Breast epithelium (tissue), 4 donors: ENCODE measurements at places on chromosomes 5 and 9.

DNA sequence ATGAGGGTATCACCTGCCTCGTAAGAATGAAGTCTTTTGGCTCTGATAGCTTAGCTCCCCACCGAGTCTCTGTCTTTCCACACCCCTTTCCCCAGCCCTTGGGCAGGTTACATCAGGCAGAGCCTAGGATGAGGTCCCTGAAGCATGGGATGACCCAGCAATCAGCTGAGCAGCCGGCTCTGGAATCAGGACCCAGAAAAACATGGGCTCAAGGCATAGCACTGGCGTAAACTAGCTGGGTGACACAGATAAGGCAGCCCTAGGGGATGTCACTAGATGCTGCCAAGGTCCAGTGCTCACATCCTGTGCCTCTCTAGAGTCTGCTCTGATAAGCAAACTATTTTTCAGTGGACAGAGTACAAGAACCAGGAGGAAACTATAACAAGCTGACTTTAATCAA lies 26.6 kb downstream of the IDNK start:
- no peak for DNase-seq

- DNase-seq: no peak
Observed at GRCh38 chr5:82918311-82919031, 158.7 kb downstream of the TMEM167A start.

- DNase-seq: no peak
Observed at GRCh38 chr5:128408622-128409021, 129.4 kb downstream of the FBN2 start.

DNA sequence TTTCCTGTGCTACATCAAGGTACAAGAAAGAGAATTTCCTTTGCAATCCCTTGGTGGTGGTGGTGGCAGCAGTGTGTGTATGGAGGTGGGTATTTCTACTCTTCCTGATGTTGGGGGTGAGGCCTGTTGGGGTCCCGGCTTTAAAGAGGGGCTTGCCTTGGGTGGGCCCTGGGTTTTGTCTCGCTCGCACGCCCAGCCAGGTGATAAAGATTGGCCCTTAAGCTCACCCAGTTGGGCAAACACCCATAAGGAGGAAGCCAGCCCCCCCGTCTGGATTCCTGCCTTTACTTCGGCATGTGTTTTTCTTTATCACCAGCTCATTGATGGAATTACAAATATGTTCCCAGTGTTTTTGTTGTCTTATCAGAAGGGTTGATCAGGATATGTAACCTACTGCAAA lies 16.0 kb upstream of the SARDH start:
- DNase-seq: peak; percentile 12

- DNase-seq: no peak
Observed at GRCh38 chr5:33120671-33121070, 320.1 kb upstream of the TARS1 start.

DNA sequence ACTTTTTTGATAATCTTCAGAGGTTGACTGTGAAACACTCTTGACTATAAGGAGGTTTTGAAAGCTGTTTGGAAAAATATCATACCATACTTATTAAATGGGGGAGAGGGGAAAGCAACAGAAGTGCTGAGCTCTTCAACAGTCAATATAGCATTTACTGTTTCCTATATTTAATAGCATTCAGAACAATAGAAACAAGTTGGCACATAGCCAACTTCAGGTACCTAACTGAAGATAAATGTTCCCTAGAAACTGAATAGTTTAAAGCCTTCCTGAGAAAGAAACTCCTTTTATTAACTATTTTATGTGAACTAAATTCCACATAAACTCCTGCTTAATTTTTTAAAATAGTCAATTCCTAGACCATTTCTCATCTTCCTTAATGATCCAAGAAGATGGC lies 26.3 kb downstream of the SLC31A1 start:
- no peak for DNase-seq

DNA sequence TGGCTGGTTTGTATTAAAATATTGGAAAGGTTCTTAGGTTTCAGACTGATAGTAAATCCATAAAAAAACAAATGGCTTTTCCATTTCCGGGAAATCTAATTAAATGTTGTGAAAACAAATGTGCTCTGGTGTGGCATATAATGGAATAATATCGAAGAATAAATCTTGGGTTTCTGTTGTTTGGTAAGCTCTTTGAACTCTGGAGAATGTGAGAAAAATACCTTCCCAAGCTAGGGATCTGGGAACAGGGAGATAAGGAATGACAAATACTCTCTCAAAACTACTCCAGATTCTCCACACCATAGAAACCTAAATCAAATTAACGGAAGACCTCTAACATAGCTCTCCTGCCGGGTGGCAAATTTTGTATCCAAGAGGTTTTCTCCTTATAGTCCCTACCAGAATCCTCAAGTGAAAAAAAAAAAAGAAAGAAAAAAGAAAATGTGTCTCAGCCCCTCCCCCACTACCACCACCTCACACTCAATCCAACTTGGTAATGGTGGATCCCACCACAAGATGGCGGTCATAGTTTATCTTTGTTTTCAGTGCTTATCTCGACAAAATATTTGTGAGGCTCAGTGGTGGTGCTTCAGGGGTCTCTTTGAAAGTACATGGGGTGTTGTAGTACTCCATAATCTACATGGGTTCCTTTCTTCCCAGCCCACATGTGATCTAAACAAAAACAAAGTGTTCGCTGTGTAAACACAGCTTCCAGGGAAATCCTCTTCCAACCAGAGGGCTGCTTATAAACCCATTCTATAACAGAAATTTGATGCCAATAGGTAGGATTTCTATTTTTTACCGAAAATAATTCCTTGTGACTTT lies 54.5 kb upstream of the FST start:
- DNase-seq: no peak

- no peak for DNase-seq
Observed at GRCh38 chr9:15889555-15889954, 336.7 kb downstream of the CCDC171 start.

DNA sequence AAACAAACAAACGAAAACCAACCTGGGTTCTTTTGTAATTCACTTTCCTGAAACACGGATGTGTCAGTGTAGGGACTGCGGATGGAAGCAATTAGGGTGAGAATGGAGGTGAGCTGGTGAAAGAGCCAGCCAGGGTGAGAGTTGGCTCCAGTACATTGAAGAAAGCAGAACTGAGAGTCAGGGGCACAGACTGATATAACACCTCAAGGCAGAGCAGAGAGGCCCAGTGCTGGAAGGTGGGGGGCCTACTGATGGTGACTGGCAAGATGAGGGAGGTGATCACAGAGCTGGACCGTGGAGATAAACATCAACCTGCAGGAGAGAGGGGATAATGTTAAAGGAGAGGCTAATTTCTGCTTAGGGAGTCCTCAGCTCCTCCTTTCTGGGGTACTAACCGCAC lies 221.1 kb downstream of the MAN2A1 start:
- DNase-seq: no peak

DNA sequence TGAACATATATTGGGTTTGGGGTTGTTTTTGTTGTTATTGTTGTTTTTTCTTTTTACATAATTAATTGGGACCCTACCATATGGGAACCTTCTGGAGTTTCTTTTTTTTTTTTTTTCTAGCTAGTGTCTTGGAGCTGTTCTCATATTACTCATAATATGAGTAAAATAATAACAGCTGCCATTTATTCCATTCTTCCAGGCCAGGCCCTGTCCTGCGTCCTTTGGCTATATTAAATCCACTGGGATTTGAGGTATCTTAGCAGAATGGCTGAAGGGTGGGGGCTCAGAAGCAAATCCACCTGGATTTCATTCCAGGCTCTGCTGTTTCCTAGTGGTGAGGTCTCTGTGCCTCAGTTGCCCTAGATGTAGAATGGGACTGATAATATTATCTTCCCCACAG lies 47.2 kb upstream of the RPL26L1 start:
- DNase-seq: no peak

- no peak for DNase-seq
Observed at GRCh38 chr5:33509036-33509435, 68.3 kb downstream of the TARS1 start.

DNA sequence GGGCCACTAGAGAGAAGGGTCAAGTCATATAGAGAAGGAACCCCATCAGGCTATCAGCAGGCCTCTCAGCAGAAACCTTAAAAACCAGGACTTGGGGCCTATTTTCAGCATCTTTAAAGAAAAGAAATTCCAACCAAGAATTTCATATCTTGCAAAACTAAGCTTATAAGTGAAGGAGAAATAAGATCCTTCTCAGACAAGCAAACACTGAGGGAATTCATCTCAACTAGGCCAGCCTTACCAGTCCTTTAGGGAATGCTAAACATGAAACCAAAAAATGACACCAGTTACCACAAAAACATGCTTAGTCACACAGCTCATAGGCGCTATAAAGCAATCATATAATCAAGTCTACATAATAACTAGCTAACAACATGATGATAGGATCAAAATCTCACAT lies 407.1 kb downstream of the LRRC70 start:
- no peak for DNase-seq

DNA sequence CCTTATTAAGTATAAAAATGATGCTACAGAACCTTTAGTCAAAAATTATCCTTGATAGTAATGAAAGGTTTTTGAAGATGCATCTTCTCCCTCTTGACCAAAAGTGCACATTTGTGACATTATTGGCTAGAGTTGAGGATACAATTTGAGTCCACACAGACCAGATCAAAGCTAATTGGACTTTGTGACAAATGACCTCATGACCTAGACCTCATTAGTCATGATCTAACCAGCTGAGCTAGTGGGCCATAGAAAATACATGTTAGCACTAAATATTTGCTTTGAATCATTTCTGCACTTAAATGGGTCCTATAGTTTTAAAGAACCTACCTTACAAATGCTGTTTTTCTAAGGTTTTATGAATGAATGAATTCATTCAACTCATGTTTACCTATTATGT lies 182.1 kb downstream of the RFX3 start:
- DNase-seq: no peak

- DNase-seq: no peak
Observed at GRCh38 chr5:172707285-172708182, 63.5 kb downstream of the DUSP1 start.

GRCh38 chr9:86732514-86733171 lies 214.7 kb downstream of the GAS1 start:
- DNase-seq: no peak

DNA sequence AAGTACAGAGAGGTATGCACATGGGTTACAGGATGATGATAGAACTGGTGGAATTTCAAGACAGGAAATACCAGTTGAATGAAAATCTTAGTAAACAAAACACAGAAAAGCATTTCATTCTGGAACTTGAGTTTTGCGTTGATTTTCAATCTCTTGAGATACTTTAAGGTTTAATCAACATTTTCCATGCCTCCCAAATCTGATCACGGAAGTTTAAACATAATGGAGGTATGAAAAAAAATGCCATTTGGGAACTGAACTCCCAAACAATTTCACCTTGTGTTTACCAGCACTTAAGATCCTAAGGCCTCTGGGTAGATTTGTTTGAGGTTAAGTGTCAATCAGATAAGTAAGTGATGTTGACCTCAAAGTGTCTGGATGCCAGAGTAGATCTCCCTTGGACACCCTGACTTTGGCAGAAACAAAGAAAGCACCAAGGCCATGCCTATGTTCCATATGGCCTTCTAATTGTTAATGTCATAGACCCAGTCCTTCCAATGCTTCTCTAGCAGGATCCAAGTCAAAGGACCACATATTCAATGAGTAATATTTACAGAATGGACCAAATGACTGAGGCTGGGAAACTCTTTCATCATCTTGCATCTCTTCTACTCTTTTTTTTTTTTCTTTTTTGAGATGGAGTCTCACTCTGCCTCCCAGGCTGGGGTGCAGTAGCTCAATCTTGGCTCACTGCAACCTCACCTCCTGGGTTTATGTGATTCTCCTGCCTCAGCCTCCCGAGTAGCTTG lies 216.9 kb downstream of the ARRDC3 start:
- no peak for DNase-seq

GRCh38 chr5:107485184-107485583 lies 185.6 kb downstream of the EFNA5 start:
- DNase-seq: no peak

DNA sequence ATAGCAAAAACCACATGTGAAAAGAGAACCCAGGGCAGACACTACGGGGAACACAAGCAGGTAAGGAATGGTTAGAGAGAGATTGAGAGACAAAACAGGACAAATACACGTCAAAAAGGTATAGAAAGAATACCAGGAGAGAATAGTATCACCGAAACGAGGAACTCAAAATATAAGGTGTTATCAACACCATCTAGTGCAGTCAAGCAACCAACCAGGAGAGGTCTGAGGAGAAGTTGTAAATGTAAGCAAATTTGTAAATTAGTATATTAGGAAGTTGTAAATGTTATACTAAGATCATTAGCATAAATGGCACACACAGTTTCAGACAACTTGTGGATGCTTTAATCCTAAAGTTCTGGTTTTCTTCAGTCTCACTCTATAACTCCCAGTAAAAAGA lies 355.5 kb downstream of the EBF1 start:
- DNase-seq: no peak

GRCh38 chr5:174454464-174454863 lies 269.9 kb upstream of the MSX2 start:
- no peak for DNase-seq

- DNase-seq: no peak
Observed at GRCh38 chr5:37770786-37771185, 69.1 kb downstream of the GDNF start.

DNA sequence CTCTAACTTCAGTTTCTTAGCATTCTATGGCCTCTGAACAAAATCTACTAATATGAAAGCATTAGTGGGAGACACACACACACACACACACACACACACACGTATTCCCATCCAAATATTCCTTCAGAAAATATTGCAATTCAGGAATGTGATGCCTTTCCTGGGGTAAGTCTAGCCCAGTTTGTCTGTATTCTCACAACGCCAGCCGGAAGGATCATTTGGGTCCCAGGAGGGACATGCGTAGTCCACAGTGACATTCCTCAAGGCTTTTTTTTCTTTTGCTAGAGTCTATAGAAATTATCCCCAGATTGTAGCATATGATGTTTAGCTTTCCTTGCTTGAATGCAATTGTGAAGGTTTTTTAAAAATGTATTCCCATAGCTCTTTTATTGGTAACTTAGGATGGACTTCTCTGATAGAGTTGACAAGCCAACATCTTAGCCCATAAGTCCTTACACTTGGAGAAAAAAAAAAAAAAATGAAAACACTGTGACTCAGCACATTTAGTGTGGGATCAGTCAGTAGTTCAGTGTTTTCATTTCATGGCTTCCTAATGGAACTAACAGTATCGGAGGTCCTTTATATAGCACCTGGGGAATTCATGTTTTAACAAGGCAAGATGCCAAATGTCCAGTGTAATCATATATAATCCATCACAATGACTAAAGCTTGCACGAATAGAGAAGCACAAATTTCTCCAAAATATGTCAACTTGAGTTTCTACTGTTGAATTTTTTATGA lies 316.5 kb downstream of the DIRAS2 start:
- DNase-seq: no peak

- no peak for DNase-seq
Observed at GRCh38 chr5:76615759-76616158, 7.4 kb downstream of the F2RL2 start.

GRCh38 chr9:79300068-79300467 lies 271.7 kb upstream of the TLE4 start:
- no peak for DNase-seq
